ENCODE measurements at places on chromosomes 6 and 20.

DNA sequence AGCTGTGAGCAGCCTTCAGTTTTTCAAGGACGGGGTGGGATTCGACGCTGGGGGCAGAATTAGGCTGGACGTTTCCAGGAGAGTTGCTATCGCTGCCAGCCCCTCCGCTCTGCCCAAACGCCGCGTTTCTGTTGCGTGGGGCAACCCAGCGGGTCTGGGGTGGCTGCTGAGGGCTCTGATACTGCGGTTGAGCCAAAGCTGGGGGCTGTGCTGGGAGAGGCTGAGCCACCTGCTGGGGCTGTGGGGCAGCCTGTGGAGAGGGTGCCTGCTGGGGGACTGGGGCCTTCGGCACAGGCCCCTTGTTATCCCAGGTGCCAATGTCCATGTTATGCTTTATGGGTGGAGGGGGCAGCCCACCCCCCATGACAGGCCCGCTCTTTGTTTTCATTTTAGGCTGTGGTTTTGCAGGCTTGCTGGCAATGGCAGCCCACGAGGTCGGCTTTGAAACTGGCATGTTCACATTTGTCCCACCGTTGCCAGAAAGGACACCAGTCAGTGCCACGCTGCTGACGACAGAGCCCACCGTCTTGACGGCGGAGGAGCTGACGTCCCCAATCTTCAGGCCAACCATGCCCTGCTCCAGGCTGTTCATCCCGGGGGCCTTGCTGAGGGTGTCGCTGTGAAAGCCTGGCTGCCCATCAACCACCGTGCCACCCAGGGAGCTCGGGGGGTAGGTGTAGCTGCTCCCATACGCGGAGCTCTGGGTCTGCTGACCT lies 13.0 kb downstream of the YTHDF1 start:
- no peak for DNase-seq

- DNase-seq = no peak
Measured at GRCh38 chr20:24933266-24933908, 15.7 kb upstream of the CST7 start.

- DNase-seq = no peak
Measured at GRCh38 chr20:10618611-10619245, 55.1 kb downstream of the JAG1 start.

- DNase-seq = no peak
Measured at GRCh38 chr20:44579313-44580081, 2.9 kb upstream of the PKIG start.

DNA sequence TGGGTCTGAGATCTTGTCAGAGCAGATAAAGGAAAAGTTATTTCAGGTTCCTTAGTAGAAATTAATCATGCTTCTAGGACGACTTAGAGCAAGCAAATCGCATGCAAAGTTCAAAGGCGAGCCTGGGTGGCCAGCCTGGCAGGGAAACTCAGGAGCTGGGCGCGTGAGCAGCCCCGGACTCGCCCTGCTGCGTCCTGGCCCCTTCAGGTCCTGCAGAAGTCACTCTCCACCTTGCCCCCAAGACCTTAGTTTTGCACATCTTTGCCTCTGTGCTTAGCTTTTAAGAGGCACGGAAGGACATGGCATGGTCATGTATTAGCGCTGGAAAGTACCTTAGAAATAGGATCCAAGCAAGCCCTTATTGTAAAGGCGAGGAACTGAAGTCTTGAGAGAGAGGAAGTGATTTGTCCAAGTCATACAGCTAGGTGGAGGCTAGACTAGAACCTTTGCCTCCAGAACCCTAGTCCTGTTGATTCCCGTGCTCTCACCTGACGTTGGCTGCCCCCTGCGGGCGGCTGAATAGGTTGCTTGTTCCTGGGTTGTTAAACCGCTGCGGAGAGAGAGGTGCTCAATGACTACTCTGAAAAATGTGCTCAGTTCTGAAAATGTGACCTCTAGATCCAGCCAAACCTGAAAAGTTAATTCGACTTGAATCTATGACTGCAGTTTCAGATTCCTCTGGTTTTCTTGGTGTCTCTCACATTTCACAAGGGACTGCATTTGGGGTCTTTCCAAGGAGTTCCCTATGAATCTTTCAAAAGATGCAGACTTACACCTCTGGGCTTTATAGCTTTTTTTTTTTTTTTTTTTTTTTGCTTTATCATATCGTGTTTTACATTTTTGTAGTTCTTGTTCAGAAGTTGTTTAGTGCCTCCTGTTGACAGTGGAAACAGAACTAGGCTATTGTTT lies 2.7 kb downstream of the MYB start:
- DNase-seq = peak; percentile 62

- DNase-seq = no peak
Measured at GRCh38 chr6:85157311-85157710, 292.6 kb upstream of the NT5E start.

- DNase-seq = no peak
Measured at GRCh38 chr6:143213859-143214376, 153.2 kb downstream of the AIG1 start.

DNA sequence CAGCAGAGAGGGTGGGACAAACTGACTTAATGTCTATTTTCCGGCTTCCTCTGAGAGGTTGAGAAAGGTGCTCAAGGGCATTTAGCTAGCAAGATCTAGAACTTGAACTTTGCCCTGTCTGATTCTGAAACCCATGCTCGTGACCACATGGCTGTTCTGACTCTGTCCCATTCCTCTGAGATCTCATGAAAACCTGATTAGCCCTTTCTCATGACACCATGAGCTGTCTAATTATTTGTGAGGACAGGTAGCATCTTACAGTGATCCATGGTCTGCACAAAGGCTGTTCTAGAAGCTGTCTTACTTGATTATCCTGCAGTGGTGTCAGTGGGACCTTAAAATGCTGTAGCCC lies 89.6 kb upstream of the TOX2 start:
- DNase-seq = no peak

Measured in ACHN (cell line).